ENCODE measurements at places on chromosomes 13 and 19.
A peak's percentile ranks its signal among the peaks of the same experiment; 100 is the strongest.

DNA sequence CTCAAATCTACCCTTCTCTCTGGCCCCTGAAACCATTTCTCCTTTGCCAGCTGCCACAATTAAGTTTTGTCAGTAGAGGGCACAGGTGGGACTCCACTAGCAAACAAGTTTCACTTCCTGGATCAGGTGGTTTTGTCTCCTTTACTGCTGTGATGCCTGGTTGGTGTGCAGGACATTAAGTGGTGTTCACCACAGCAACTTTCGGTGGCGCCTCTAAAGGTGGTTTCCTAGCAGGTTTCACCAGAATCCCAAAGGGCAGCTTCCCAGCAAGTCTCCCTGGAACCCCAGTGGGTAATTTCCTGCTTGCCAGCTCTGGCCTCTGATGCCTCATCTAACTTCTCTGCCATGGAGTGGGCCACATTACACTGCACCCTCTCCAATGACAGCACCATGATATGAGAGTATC lies 16.6 kb downstream of the MED4 start:
- DNase-seq, result no peak

- DNase-seq, result no peak
Observed at GRCh38 chr13:66927562-66927961, 302.6 kb downstream of the PCDH9 start.

GRCh38 chr13:40983259-40983658 lies 35.9 kb downstream of the ELF1 start:
- DNase-seq, result no peak

DNA sequence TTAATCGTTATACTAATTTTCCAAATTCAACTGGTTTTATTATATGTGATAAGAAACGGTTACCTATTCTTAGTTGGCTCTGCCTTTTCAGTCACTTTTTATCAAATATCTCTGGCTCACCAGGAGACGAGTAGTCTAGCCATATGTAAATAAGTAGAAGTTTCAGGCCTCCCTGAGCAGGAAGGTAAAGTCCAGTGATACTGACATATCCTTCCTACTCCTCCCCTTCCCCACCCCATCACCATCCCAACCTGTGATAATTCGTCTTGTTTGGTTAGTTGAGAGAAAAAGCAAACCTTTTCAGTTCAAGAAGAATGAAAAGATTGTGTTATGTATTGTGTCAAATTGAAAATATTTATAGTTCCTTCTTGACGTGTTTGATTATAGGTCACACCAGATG lies 53.9 kb downstream of the TM9SF2 start:
- no peak for DNase-seq

GRCh38 chr13:31982540-31982939 lies 49.0 kb upstream of the FRY start:
- peak; percentile 76 for DNase-seq

DNA sequence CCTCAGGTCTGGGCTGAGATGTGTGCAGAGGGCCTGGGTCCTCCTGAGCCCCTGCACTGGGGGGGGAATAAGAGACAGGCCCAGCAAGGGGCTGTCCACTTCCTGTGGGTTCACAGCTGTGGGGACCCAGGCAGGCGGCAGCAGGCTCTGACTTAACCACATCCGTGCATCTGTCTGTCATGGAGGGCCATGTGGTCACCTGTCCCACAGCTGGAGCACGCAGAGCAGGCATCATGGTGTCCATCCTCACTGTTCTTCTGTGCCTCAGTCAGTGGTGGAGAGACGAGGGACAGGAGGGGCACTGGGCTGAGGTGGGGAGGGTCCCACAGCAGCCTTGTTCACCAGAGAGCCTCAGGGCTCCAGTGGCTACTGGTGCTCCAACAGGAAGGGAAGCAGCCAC lies 16.3 kb upstream of the KIR3DL3 start:
- DNase-seq, result no peak

DNA sequence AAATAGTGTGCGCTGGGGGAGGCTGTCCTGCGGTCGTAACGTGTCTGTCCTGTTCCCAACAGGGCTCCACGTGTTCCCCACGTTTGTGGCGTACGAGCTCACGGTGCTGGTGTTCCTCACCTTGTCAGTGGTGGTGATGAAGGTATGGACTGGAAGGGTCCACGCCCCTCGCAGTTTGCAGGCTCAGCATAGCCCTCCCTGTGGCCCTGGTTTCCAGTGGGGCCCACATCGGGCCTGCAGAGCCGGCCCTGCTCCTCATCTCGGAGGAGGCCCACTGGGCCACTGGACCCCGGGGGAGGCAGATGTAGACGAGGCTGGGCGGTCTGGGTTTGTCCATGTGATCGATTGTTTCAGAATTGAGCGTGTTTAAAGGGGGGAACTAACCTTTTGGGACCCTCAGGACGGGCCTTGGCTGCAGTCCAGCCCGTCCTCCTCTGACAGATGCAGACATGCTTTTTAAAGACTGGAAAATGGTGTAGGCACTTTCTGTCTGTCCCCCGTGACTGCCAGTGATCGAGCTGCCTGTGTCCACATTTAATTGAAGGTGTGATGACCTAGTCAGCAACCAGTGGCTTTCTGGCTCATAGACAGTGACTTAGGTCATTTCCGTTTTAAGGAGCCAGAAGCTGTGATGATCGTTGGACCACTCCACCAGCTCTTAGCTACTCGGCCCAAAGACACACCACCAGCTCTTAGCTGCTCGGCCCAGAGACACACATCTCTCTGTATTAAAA lies 37.1 kb upstream of the TFDP1 start:
- DNase-seq, result no peak

- no peak for DNase-seq
Observed at GRCh38 chr19:16435999-16436650, 35.6 kb downstream of the EPS15L1 start.

DNA sequence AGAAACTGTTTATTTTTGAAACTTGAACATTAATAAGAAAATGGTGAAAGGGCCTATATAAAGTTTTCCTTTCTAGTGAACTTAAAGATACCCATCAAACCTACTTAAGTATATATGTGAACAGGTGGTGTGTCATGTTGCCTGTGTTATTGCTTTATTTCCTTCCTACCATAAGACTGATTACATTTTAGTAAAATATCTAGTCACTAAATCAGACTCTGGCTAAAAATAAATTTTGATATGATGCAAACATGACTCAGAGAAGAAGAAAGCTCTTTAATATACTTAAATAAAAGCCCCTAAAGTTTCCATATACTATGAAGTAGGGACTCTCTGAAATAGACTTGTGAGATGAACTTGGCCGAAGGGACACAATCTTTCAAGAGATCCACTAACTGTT lies 35.1 kb upstream of the FBXL3 start:
- no peak for DNase-seq

GRCh38 chr19:42095814-42096230 lies 19.9 kb downstream of the ZNF574 start:
- no peak for DNase-seq

DNA sequence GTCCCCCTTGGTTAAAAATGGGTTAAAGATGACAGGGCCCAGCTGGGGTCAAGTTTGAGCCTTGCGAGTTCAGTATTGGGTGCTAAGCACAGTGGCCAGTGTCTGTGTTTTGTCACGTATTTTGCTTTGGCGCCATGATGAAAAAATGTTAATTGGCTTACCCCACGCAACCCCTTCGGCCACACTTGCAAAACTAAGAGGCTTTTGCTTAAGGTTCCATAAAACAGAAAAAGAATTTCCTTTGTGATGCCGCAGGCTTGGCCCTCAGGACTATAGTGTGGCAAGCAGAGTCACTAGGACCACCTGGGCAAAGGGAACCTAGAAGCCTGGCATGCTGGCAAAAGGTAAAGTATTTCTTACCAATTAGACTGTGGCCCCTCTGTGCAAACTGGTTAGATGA lies 20.7 kb downstream of the DPRX start:
- no peak for DNase-seq

DNA sequence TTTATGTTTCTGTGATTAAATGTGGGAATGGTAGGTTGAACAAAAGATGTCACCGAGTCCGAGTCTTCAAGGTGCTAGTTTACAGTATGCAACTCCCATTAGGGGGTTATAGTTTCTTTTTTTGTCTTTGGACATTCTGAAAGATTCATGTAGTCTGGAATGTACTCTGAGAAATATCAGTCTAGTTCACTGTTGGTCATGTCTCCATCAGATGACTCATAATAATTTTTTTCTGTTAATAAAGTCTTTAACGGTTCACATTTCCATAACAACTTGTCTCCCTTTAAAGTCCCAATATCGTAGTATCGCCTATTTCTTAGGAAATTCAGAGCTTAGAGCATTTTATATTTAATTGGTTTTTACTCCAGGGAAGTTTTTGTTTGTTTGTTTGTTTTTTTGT lies 13.5 kb upstream of the ESD start:
- DNase-seq, result no peak

DNA sequence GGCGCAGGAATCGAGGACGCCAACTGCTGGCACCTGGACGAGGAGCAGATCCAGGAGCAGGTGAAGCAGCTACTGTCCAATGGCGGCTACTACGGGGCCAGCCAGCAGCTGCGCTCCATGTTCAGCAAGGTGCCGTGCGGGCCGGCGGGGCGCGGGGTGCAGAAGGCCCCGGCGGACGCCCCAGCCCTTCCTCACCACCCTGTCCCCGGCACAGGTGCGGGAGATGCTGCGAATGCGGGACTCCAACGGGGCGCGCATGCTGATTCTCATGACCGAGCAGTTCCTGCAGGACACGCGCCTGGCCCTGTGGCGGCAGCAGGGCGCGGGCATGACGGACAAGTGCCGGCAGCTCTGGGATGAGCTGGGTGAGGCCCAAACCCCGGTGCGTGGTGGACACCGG lies 13.6 kb downstream of the ZSWIM4 start:
- DNase-seq, result no peak

GRCh38 chr13:97342936-97343335 lies 91.0 kb upstream of the RAP2A start:
- no peak for DNase-seq

DNA sequence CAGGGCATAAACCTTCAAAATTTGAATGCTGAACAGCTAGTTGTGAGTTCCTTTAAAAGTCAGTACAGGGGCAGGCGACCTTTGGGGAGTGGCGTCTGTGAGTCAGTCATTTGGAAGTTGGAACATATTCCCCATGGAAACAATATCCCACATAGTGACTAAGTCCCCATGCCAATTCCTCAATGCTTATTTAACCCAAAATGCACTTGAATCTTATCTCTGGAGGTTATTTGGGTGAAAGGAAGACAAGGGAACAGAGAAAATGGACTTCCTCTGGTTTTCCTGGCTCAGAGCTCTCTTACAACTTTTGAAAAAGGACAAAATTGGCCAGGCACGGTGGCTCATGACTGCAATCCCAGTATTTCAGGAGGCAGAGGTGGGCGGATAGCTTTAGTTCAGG lies 479.2 kb upstream of the NBEA start:
- no peak for DNase-seq

GRCh38 chr13:34300559-34300958 lies 482.6 kb downstream of the RFC3 start:
- no peak for DNase-seq

DNA sequence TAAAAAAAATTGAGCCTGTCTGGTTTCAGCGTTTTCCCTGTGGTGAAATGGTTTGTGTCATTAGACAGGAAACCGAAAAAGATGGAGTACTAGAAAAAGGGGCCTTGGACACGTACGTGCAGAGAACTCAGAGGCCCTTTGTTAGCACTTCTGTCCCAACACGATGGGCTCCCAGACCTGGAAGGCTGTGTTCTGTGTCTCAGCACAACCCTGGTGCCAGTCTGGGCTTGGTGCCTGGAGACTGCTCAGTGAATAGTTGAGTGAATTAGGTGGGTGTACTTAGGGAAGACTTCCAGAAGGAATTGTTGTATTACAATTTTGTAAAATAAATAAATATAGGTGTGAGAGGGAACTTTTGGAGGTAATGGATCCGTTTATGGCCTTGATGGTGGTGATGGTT lies 8.7 kb downstream of the ZNF71 start:
- no peak for DNase-seq

DNA sequence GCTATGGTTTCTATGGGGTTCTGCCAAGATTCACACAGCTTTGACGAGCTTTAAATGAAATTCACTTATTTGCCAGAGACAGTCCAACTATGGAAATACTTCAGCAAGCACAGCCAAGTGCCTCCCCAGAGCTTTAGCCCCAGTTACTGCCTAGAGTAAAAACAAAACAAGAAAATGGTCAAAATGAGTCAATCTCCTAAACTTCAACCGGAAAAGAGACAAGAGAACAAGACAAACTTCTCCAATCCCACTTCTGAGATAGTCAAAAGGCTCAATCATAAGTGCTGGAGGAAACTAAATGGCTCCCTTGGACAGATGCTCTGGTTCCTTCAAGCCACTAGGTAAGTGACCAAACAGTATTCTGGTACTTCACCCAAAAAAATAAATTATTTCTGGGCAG lies 65.8 kb downstream of the KATNAL1 start:
- DNase-seq, result no peak

DNA sequence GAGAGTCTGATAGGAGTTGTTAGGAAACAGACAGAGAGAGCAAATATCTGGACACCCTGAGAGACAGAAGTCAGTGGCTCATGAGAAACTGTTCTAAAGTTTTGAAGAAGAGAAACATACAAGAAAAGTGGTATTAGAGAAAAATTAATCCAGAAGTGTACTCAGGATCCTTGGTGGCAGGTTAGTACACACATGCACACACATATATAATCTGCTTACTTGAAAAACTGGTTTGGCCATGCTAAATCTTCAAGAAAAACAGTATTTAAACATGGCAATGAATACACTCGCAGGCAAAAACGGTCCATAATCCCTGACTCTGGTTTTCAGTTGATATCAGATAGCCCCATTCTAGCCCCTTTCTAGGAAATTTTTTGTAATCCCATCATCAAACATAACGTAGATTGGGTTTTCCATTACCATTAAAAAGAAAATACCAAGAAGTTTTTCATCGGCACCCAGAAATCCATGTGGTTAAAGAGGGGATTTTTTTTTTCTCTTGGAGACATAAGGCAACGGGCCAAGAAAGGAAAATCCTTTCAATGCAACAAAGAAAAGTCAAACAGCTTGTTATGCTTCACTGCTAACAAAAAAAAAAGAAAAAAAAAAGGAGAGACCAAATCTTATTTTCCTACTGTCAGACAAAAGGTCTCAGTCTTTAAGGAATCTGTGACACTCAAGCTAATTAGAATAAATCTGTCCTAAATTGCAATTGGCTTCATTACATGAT lies 178.0 kb upstream of the MIR17HG start:
- no peak for DNase-seq

GRCh38 chr19:5677136-5677535 lies 3.2 kb downstream of the MICOS13 start:
- no peak for DNase-seq

GRCh38 chr19:35141837-35142605 lies 1.0 kb upstream of the FXYD7 start:
- no peak for DNase-seq

DNA sequence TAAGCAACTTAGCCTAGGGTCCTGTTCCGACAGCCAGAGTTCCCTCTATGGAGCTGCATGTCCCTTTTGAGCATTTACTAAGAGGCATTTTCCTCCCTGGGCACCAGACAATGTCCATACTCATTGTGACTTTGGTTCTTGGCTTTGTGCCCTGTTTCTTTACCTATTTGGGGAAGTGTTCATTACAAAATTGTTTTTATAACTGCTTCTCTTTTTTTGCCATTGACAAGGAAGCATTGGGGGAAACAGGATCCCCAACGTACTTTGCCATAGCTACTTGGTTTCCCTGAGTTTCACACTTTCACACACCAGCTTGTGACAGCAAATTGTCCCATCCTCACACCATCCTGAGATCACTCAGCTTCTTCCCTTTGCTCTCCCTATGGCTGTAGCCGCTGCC lies 81.1 kb upstream of the SIAH3 start:
- no peak for DNase-seq
